ENCODE measurements at places on chromosomes 4 and X. TPM values are rescaled to one million over a fixed set of nuclear protein-coding genes. Genes with fewer than 3 reads are reported as not detected.

The PDGFRA gene
- 109 TPM for polyA plus RNA-seq

The SRPX gene
- polyA plus RNA-seq = 82.2 TPM

The MORC4 gene
- polyA plus RNA-seq = 13.4 TPM

The AREG gene
- polyA plus RNA-seq = 0.56 TPM

The CYLC1 gene
- not detected for polyA plus RNA-seq

The FOXR2 gene
- not detected for polyA plus RNA-seq

The SMIM31 gene
- not detected for polyA plus RNA-seq

The MAGEC1 gene
- polyA plus RNA-seq = not detected

The JCHAIN gene
- polyA plus RNA-seq = 4.9 TPM

The GUCY1B1 gene
- polyA plus RNA-seq = 0.56 TPM

The GNRHR gene
- 0.08 TPM for polyA plus RNA-seq

The RGN gene
- 2.4 TPM for polyA plus RNA-seq

The PALLD gene
- 30.6 TPM for polyA plus RNA-seq

The ANXA3 gene
- 2.8 TPM for polyA plus RNA-seq

The BST1 gene
- 24.3 TPM for polyA plus RNA-seq

The FGF2 gene
- polyA plus RNA-seq = 38.4 TPM

The CNGA1 gene
- not detected for polyA plus RNA-seq

The AWAT2 gene
- not detected for polyA plus RNA-seq

The GAGE12F gene
- not detected for polyA plus RNA-seq

The CDKL5 gene
- polyA plus RNA-seq = 1.8 TPM

The TMEM31 gene
- 0.28 TPM for polyA plus RNA-seq

All from GM23248 (cell line).